Uterus (tissue), 4 donors: ENCODE measurements at places on chromosomes 12 and 14. TPM values are rescaled to one million over a fixed set of nuclear protein-coding genes. Genes with fewer than 3 reads are reported as not detected.

DNA sequence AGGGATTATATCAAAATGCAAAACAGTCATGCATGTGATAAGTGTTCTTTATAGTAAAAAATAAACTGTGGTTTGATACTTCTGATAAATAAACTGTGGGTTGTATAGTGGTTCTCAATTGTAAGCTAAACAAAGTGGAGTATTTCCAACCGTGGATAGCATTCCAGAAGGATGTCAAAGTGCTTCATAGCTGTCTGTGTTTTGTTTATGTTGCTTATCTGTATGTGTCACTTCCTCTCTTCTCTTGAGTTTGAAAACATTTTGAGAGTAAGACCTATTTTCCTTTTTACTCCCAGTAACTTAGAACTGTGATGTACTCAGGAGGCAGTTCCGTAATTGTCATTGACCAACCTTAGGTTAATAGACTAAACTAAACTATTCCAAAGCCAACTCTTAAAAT lies 415.8 kb downstream of the TMTC2 start:
- no peak overlapping the region for H3K4me3 ChIP-seq
- H3K36me3 ChIP-seq: no peaks in the 10 kb centered on the region
- no peak overlapping the region for H3K27ac ChIP-seq
- no peaks in the 10 kb centered on the region for H3K27me3 ChIP-seq
- DNase-seq: no peak

- H3K4me3 ChIP-seq: no peak overlapping the region
- H3K4me1 ChIP-seq: no peaks in the 10 kb centered on the region
- DNase-seq: peak; percentile 41
- H3K27me3 ChIP-seq: no peaks in the 10 kb centered on the region
- no peak overlapping the region for H3K27ac ChIP-seq
- H3K36me3 ChIP-seq: no peaks in the 10 kb centered on the region
Measured at GRCh38 chr14:100076606-100077005, 11.4 kb downstream of the EVL start.

GRCh38 chr12:132834181-132834711 lies 5.6 kb upstream of the GOLGA3 start:
- H3K4me3 ChIP-seq: no peak overlapping the region
- no peak for DNase-seq
- no peaks in the 10 kb centered on the region for H3K36me3 ChIP-seq
- no peaks in the 10 kb centered on the region for H3K27me3 ChIP-seq
- H3K27ac ChIP-seq: no peak overlapping the region

DNA sequence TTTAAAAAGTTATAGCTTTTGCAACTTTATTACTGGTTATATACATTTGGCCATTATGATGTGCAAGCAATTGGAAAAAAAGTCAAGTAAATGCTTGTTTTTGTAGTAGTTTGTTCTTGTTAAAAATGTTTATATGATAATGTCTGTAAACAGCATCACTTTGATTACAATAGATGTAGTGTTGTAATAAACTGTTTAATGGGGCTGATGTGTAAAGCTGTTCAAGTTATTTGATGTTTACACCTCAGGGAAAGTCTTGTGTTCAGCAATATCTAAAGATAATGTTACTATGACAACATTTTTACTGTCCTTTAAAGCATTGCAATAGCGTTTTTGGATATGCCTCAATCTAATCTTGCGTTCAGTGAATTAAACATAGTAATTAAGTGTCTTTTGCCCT lies 30.4 kb downstream of the CPSF6 start:
- H3K27me3 ChIP-seq: no peaks in the 10 kb centered on the region
- no peak overlapping the region for H3K27ac ChIP-seq
- no peak overlapping the region for H3K4me3 ChIP-seq
- DNase-seq: no peak
- H3K4me1 ChIP-seq: no peaks in the 10 kb centered on the region

DNA sequence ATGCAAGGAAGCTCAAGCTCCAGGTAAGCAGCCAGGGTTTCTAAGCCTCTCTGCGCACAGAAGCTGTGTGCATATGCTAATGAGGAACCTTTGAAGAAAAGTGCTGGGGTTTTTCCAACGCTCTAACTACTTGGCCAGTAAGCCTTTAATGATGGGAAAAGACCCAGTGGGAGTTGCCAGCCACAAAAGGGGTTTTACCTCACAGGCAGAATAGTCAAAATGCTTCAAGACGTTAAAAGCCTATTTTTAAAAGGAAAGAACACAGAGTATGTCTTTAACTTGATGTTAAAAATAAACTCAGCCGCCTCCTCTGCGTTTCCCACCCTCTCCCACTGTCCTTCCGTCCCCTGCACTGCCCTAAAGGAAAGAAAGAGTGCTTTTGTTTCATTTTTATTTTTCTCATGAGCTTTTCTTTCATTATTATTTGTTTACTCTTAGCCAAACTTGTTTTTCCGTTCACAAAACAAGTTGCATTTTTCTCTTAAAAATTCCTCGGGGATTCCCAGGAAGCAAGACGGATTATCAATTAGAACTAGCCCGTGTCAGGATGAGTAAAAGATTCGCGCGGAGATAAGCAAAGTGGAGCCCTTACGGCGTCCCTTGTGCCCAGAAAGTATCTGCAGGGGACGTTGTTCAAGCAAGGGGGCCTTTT lies 209.8 kb upstream of the NUDT4 start:
- DNase-seq: no peak
- H3K4me3 ChIP-seq: peak overlapping the region; percentile 44
- H3K36me3 ChIP-seq: no peaks in the 10 kb centered on the region

DNA sequence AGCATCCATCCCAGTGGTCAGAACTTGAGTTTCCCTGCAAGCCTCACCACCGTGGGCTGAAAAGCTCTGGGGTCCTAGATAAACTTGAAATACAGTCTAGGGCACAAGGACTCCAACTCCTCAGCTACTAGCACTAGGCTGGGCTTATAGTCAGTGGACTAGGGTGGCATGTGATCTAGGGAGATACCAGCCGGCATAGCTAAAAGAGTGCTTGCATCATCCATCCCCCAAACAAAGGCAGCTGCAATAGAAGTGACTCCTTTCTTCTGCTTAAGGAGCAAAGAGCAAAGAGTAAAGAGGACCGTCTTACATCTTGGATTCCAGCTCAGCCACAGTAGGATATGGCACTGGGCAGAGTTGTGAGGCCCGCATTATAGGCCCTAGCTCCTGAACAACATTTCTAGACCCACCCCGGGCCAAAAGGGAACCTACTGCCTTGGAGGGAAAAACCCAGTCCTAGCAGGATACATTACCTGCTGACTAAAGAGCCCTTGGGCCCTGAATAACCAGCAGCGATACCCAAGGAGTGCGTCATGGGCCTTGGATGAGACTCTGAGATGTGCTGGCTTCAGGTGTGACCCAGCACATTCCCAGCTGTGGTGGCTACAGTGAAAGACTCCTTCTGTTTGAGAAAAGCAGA lies 17.9 kb upstream of the SOS2 start:
- no peak overlapping the region for H3K4me3 ChIP-seq
- no peaks in the 10 kb centered on the region for H3K27me3 ChIP-seq
- H3K36me3 ChIP-seq: no peaks in the 10 kb centered on the region
- DNase-seq: no peak

- H3K4me1 ChIP-seq: no peaks in the 10 kb centered on the region
- H3K36me3 ChIP-seq: no peaks in the 10 kb centered on the region
- no peak for DNase-seq
- no peak overlapping the region for H3K4me3 ChIP-seq
- H3K27ac ChIP-seq: no peak overlapping the region
- no peaks in the 10 kb centered on the region for H3K27me3 ChIP-seq
Measured at GRCh38 chr14:72664651-72665050, 229.2 kb downstream of the DPF3 start.

DNA sequence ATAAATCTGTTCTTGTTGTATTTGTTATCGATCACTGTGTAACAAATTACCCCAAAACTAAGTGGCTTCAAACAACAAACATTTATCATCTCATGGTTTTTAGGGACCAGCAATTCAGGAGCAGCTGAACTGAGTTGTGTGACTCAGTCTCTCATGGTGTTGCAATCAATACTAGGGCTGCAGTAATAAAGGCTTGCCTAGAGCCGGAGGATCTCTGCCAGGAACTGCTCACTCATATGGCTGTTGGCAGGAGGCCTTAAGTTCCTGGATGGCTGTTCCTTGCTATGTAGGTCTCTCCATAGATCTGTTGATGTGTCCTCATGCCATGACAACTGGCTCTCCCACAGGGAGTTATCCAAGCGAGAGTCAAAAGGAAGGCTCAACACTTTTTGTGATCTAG lies 3.8 kb upstream of the PSMC6 start:
- H3K27me3 ChIP-seq: no peaks in the 10 kb centered on the region
- DNase-seq: no peak
- no peaks in the 10 kb centered on the region for H3K4me1 ChIP-seq
- no peak overlapping the region for H3K4me3 ChIP-seq
- no peaks in the 10 kb centered on the region for H3K36me3 ChIP-seq

GRCh38 chr12:1471224-1471623 lies 123.2 kb downstream of the FBXL14 start:
- no peaks in the 10 kb centered on the region for H3K27me3 ChIP-seq
- no peak overlapping the region for H3K27ac ChIP-seq
- no peak overlapping the region for H3K4me3 ChIP-seq
- no peaks in the 10 kb centered on the region for H3K4me1 ChIP-seq
- H3K36me3 ChIP-seq: no peaks in the 10 kb centered on the region
- DNase-seq: no peak

The HEATR5A gene
- 31.5 TPM for total RNA-seq

The FLRT2 gene
- total RNA-seq: 2.1 TPM

The TRIAP1 gene
- 1.2 TPM for total RNA-seq

The SPRYD4 gene
- 4.4 TPM for total RNA-seq

The CACNA2D4 gene
- total RNA-seq: 4.1 TPM

The MSRB3 gene
- total RNA-seq: 126 TPM

The CLEC1B gene
- total RNA-seq: not detected

The TGM1 gene
- 1.6 TPM for total RNA-seq

The FAM186B gene
- total RNA-seq: 0.30 TPM
